Karpas-422 (cell line): ENCODE measurements at places on chromosomes 2 and 18.
A peak's percentile ranks its signal among the peaks of the same experiment; 100 is the strongest.

DNA sequence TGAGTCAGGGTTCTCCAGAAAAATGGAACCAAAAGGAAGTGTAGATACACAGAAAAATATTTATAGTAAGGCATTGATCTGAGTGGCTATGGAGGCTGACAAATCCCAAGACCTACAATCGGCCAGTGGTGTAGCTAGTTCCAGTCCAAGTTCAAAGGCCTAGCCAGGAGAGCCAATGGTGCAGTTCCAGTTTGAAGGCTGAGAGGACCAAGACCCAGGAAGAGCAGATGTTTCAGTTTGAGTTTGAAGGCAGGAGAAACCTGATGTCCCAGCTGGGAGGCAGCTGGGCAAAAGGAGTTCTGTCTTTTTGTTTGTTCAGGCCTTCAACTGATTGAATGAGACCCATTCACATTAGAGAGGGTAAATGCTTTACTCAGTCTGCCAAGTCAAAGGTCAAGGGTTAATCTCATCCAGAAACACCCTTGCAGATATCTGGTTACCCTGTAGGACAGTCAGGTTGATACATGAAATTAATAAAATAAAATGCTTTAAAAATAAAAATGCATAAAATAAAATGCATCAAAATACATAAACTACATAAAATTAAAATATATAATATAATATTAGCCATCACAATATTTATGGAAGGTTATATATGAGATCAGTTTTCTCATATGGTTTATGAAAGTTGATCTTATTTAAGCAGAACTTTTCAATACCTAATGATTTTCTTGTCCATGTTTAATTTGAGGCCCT lies 38.7 kb downstream of the KCNE4 start:
- DNase-seq: no peak

- DNase-seq: no peak
These were observed 244.9 kb downstream of the SP3 start for GRCh38 chr2:173720306-173720705.

- no peak for DNase-seq
These were observed 95.5 kb upstream of the SNTG2 start for GRCh38 chr2:855177-855576.

- DNase-seq: peak; percentile 34
These were observed 73.8 kb upstream of the TWIST2 start for GRCh38 chr2:238774071-238774470.

- no peak for DNase-seq
These were observed 3.8 kb upstream of the ATP8B1 start for GRCh38 chr18:57806978-57807285.

- DNase-seq: no peak
These were observed 14.1 kb downstream of the NRP2 start for GRCh38 chr2:205696331-205696926.

DNA sequence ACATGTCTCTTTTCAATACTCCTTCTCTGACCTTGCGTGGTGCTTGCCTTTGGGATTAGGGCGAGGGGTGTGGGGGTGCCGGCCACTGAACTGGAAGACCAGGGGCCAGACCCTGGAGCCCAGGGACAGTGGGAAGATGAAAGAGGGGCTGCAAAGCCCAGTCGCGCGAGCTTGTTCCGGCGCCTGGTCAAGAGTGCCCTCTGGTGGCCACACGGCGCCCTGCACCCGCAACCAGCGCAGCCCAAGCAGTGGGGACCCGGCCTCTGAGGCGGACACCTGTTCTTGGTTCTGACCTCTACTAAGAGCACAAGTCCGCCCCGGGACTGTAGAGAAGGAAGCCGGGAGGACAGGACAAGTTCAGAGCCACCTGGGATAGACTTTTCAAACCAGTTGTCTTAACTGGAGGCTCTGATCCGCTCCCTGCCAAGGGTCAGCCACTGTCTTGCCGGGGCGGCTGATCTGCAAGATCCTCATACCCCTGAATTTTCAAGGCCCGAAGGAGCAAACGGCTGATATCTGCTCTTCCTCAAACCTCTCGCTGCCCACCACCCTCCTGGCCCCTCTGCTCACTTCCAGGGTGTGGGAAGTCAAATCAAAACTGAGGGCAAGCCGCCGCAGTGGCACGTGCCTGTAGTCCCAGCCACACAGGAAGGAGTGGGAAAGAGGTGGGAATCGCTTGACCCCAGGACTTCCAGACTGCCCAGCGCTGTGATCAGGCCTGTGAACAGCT lies 14.9 kb upstream of the MSH6 start:
- DNase-seq: peak; percentile 90

GRCh38 chr2:127094509-127095366 lies 12.2 kb downstream of the BIN1 start:
- DNase-seq: no peak

GRCh38 chr2:23414106-23414505 lies 29.1 kb downstream of the KLHL29 start:
- no peak for DNase-seq

GRCh38 chr18:36594621-36595020 lies 234.2 kb downstream of the TPGS2 start:
- DNase-seq: no peak

DNA sequence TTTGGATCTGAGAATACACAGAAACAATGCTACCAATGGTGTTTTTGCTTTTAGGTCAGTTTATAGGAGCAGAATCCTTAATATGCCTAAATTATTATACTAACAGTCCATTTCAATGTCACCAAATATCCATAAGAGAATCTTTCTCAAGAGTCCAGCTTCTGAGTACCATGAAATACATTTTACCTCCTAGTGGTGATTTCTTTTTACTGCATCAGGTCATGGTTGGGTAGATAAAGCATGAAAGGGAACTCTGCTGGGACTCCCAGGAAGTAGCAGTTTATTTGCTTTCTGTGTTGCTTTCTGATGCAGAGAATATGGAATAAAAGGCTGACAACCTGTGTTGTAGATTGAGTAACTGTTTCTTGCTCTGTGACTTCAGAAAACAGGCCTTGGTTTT lies 115.6 kb downstream of the PPP1R1C start:
- peak; percentile 52 for DNase-seq

DNA sequence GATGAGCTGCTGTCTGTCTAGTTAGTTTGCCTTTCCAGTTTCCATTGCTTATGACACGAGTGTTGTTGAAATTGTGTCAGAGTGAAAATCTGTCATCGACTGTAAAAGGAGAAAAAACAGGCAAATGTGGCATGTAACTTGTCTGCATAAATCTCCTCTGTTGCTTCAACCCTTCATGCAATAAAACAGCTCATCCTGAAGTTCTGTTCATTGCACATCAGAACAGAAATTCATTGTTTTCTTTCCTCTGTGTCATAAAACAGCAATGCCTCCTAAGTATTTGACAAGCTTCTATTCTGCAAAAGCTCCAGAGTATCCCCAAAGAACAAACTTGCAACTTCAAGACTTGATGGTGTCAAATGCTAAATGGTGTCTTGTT lies 432.1 kb downstream of the MEIS1 start:
- no peak for DNase-seq

- DNase-seq: no peak
These were observed 48.8 kb downstream of the EIF5B start for GRCh38 chr2:99386011-99386410.

GRCh38 chr2:31726457-31726856 lies 145.7 kb upstream of the SRD5A2 start:
- DNase-seq: no peak

DNA sequence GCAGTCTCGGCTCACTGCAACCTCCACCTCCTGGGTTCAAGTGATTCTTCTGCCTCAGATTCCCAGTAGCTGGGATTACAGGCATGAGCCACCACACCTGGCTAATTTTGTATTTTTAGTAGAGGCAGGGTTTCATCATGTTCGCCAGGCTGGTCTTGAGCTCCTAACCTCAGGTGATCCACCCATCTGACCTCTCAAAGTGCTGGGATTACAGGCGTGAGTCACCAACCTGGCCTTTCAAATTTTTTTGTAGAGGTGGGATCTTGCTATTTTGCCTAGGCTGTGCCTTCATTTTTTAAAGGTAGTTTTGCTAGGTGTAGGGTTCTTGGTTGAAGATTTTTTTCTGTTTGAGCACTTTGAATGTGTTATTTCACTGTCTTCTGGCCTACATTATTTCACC lies 6.2 kb downstream of the HAUS1 start:
- DNase-seq: no peak

DNA sequence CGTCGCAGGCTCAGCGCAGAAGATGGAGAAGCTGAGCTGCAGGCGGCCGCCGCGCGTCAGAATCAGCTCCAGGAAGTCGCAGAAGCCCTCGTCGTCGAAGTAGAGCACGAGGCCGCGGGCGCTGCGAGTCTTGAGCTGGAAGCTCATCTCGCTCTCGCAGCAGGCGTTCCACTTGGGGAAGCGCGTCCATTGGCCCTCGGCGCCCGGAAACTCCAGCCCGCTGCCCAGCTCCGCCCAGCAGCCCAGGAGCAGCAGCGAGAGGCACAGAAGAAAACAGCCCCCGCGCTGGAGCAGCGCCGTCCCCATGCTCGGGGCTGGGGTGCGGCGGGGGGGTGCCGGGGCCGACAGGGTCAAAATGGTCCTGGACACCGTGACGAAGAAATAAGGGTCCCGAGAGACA lies 4.0 kb downstream of the NRXN1 start:
- DNase-seq: no peak

- no peak for DNase-seq
These were observed 175.2 kb downstream of the METTL4 start for GRCh38 chr18:2396162-2396505.

- no peak for DNase-seq
These were observed 36.3 kb downstream of the IRS1 start for GRCh38 chr2:226763320-226763719.

DNA sequence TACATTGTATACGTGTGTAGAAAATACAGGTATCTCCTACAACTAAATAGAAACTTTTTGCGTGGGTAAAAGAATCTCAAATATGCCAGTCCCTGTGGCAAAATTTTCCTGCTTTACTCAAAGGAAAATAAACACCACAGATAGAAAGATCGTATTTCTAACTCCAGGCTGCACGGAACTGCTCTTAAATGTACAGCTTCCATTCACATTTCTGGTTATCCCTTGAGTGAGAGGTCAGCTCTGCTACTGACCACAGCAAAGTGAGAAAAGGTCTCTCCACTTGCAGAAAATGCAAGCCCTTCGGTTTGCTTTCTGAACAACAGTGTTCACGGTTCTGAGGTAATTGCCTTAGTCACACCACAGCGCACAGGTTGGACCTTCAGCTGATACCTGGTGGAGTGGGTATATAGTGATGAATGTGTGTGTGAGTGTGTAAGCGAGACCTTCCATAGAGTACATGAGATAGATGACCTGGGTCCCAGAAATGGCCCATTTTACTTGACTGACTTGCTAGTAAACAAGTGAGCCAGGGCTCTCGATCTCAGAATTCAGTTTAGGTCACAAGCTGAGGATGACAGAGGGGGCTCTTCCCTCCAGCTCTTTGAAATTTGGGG lies 52.1 kb downstream of the ALPK2 start:
- DNase-seq: no peak

DNA sequence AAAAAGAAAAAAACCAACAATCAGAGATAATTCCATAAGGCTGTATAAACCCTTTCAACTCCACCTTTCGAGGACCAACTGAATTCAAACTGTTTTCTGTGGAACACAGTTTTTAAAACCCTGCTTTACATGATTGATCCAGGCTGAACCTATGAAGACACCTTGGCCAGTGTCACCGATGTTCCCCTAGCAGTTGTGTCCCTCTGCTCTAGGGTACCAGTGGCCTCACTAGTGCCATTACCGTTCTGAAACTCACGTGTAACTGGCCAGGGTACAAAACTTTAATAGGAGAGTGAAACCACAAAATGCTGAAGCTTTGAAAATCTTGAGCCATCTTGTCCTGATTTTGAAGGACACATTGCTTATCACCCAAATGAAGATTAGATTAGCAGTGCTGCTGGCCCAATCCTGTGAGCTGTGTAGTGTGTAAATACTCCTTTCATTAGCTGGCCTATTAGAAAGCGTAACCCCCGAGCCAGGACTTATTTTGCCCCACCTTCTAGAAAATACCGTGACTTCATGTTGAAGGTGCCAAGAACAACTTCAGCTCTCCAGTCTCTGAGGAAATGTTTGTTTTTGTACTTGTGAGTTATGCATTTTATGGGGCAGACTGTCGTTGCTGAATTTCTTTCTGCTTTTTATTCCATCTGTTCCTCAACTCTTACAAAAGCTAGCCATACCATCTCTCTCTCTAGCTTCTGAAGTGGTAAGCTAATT lies 147.8 kb upstream of the MAP3K20 start:
- no peak for DNase-seq

- DNase-seq: peak; percentile 85
These were observed 1.3 kb downstream of the GORASP2 start for GRCh38 chr2:170930131-170930990.
